Suprapubic skin (tissue), 4 donors: ENCODE measurements at places on chromosomes 2 and 18.

GRCh38 chr2:229180658-229181057, 90.4 kb downstream of the PID1 start:
- H3K4me1 ChIP-seq = peaks cover 5% of the 10 kb centered on the region
- DNase-seq = no peak
- H3K36me3 ChIP-seq = no peaks in the 10 kb centered on the region
- H3K4me3 ChIP-seq = no peak overlapping the region

DNA sequence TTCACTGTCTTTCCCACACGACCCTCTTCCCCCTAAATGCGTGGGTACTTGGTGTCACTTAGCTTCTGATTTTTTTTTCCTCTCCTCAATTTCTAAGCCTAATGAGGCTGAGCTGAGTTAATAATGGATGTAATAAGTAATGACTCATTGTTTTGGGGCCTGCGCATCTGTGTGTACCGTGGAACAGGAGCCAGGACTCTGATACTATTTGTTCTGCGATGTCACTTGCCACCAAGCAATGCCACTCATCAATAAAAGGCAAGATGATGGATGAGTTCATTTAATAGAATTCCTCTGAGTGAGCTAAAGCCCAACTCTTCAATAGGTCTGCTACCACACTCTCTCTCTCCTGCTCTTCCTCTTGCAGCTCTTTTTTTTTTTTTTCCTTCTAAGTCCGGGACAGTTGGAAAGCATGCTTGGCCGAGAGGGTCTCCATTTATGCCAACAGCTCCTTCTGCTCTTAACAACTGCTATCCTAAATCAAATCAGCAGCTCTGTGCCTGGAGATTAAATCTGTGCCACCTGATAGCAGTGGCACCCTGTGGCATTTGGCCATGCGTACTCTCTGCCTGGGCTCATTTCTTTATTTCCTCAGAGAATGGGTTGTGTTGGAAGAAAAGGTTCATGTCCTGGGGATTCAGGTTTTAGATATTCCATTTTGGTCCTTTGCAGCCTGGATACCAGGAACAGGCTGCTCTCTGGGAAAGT, 1284.2 kb upstream of the PIK3C3 start:
- no peak for DNase-seq
- H3K27me3 ChIP-seq = no peaks in the 10 kb centered on the region
- no peaks in the 10 kb centered on the region for H3K36me3 ChIP-seq
- H3K27ac ChIP-seq = no peak overlapping the region

DNA sequence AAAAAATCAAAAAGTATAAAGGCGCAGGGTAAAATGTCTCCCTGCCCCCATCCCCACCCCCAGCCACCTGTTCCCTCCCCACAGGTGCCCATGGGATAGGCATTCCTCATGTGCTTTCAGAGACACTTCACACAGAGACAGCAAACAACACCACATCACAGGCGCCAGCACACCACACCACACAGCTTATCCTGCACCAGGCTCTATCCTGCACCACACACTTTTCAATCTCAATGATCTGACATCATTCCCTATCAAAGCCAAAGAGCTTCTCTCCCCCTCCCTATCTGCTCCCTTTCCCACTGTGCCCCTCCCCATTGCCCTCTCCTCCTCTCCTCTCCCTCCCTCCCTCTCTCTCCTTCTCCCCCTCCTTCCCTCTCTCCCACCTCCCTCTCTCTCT, 15.5 kb downstream of the FAM178B start:
- H3K36me3 ChIP-seq = no peaks in the 10 kb centered on the region
- no peak overlapping the region for H3K27ac ChIP-seq
- no peak for DNase-seq
- H3K4me1 ChIP-seq = peaks cover 12% of the 10 kb centered on the region
- H3K27me3 ChIP-seq = peaks cover 4% of the 10 kb centered on the region

DNA sequence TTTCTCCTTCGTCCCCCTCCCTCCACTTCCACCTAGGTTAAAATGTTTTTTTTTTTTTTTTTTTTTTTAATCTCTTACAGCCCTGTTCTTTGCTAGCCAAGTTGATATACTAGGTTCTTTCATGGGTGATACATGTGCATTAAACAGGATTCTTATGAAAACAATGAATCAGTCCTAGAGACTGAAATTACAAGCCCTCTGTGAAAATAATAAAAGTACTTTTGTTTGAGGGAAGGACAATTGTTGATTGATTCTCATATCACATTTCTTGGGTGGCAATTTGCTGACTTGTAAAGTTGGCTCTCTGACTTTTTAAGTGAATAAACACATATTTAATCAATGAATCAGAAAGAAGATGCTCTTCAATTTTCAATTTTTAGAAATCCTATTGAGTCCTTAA, 639.9 kb downstream of the LRP1B start:
- H3K36me3 ChIP-seq = no peaks in the 10 kb centered on the region
- DNase-seq = no peak
- H3K4me1 ChIP-seq = no peaks in the 10 kb centered on the region
- H3K27ac ChIP-seq = no peak overlapping the region
- H3K4me3 ChIP-seq = no peak overlapping the region

DNA sequence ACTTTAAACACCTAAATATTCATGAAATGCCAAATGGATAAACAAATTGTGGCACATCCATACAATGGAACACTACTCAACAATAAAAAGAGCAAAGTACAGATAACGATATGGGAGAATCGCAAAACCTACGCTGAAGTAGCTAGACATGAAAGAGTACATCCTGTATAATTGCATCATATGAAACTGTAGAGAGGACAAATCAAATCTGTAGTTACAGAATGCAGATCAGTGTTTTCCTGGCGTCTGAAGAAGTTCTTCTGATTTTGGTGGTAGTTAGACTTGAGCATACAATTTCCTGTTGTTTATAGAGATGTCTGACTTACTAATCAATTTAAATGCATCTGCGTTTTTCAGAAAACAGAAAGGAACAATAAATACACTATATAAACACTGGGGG, 394.4 kb downstream of the SOCS6 start:
- DNase-seq = no peak
- no peak overlapping the region for H3K27ac ChIP-seq
- no peaks in the 10 kb centered on the region for H3K36me3 ChIP-seq
- H3K4me3 ChIP-seq = no peak overlapping the region

DNA sequence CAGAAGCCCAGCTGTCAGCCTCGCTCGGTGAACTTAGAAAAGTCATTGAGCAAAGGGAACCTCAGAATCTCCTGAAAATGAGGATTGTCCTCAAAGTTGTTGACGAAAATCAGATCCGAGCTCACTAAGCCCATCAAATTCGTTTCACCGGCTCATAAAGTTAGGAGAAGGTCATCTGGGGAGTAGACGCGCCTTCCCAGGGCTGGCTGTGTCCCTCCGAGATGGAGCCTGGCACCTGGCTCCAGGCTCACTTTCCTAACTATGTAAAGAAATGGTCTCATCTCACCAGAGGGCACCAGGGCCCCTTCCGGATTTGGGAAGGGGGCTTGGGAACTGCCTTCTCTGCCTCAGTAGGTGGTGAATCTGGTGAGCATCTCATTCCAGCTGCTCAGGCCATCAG, 145.5 kb downstream of the PXDN start:
- no peak overlapping the region for H3K4me3 ChIP-seq
- DNase-seq = peak; percentile 5
- H3K36me3 ChIP-seq = no peaks in the 10 kb centered on the region
- no peak overlapping the region for H3K27ac ChIP-seq

- H3K27me3 ChIP-seq = peaks cover 3% of the 10 kb centered on the region
- H3K27ac ChIP-seq = no peak overlapping the region
- H3K36me3 ChIP-seq = no peaks in the 10 kb centered on the region
- peaks cover 10% of the 10 kb centered on the region for H3K4me1 ChIP-seq
- no peak for DNase-seq
- H3K4me3 ChIP-seq = no peak overlapping the region
Measured at GRCh38 chr18:58491773-58492752, 136.8 kb downstream of the ALPK2 start.

DNA sequence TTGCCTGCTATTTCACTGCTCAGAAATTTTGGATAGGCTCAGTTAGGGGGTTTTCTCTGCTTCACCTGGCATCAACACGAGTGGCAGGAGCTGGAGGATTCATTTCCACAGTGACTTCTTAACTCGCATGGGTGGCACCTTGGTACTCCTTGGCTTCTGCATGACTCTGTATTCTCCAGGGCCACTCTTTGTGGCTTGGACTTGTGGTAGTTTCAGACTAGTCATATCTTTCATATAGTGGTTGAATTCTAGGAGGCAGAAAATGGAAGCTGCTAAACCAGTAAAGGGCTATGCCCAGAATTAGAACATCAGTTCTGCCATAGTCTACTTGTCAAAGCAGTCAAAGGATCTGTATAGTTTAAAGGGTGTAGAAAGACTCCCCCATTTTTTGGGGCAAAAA, 6.8 kb downstream of the MAIP1 start:
- H3K27me3 ChIP-seq = no peaks in the 10 kb centered on the region
- peaks cover 9% of the 10 kb centered on the region for H3K4me1 ChIP-seq
- H3K27ac ChIP-seq = no peak overlapping the region
- DNase-seq = no peak

DNA sequence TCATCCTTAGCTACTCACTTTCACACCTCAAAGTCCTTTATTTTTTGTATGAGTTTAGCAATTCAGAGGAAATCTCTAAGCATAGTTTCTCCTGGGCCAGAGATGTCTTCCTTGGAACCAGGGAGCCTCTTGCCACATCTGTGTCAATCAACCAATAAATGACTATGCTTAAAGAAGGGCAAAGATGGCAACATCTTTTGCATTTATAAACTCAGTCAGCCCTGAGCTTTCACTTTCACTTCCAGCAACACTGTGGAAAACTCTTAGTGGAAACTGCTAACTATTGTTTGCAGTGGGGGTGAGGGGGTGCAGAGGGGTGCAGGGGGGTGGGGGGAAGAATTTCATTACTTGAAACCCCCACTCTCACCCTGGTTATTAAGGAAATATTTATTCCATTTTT, 3.4 kb downstream of the ACVR1C start:
- no peaks in the 10 kb centered on the region for H3K36me3 ChIP-seq
- H3K4me3 ChIP-seq = no peak overlapping the region
- H3K27ac ChIP-seq = no peak overlapping the region
- H3K4me1 ChIP-seq = peaks cover 14% of the 10 kb centered on the region
- no peaks in the 10 kb centered on the region for H3K27me3 ChIP-seq

DNA sequence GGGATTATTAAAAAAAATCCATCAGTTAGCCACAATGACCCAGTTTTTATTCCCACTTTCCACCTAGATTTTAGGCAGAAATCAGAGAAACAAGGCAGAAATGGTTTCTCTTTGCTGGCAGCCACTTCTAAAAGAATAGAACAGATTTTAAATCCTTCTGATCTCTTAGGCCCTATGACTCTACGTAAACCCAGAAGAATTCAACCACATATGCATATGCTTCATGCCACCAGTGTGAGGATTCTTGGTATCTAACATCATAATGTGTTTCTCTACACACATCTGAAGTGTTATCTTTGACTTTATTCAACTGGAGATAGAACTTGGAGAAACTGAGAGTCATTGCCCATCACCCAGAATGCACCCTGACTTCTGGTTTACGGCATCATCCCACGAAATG, 128.7 kb upstream of the TANK start:
- H3K4me1 ChIP-seq = peaks cover 12% of the 10 kb centered on the region
- H3K27ac ChIP-seq = no peak overlapping the region
- H3K4me3 ChIP-seq = no peak overlapping the region
- DNase-seq = no peak

DNA sequence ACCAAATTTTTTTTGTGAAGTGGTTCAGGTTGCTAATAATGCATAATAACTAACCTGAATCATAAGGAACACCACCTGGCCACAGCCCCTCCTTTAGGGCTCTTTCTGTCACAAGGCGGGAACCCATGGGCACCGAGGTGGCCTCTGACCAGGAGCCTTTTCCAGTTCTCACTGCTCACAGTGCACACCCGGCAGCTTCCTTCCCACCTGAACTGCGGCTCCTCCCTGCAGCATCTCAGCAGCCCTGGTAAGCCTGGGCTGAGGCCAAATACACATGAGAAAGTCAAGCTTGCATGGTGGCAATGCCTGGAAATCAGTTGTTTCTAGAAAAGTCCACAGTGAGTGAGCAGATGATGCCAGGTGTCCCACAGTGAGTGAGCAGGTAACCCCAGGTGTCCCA, 77.6 kb upstream of the SNTG2 start:
- peaks cover 26% of the 10 kb centered on the region for H3K27me3 ChIP-seq
- H3K36me3 ChIP-seq = no peaks in the 10 kb centered on the region
- H3K4me3 ChIP-seq = no peak overlapping the region
- no peak overlapping the region for H3K27ac ChIP-seq
- peak; percentile 53 for DNase-seq
- H3K4me1 ChIP-seq = no peaks in the 10 kb centered on the region

DNA sequence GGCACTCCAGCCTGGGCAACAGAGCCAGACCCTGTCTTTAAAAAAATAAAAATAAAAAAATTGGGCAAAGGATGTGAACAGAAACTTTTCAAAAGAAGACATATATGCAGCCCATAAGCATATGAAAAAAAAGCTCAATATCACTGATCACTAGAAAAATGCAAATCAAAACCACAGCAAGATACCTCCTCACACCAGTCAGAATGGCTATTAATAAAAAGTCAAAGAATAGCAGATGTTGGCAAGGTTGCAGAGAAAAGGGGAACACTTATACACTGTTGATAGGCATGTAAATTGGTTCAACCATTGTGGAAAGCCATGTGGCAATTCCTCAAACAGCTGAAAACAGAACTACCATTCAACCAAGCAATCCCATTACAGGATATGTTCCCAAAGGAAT, 204.1 kb upstream of the SRD5A2 start:
- no peak overlapping the region for H3K27ac ChIP-seq
- H3K4me1 ChIP-seq = no peaks in the 10 kb centered on the region
- DNase-seq = no peak
- no peak overlapping the region for H3K4me3 ChIP-seq

DNA sequence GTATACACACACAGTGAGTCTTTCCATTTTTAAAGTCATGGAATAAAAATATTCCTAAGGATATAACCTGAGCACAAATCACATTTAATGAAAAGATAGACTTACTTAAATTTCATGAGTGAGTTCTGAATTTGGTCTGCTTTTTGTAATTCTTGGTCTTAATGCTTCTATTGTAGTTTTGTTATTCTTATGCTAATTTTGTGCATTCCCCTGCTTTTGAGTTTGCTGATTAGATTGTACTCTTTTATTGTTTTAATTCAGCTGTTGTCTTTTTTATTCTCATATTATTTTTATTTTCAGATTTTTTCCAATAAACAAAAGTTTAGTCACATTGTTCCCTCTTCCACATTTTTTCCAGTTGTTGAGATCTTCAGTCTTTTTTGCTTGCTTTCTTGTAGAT, 202.4 kb downstream of the ZNF407 start:
- no peak overlapping the region for H3K27ac ChIP-seq
- no peak for DNase-seq
- H3K36me3 ChIP-seq = no peaks in the 10 kb centered on the region
- no peaks in the 10 kb centered on the region for H3K27me3 ChIP-seq
- H3K4me1 ChIP-seq = peaks cover 13% of the 10 kb centered on the region

DNA sequence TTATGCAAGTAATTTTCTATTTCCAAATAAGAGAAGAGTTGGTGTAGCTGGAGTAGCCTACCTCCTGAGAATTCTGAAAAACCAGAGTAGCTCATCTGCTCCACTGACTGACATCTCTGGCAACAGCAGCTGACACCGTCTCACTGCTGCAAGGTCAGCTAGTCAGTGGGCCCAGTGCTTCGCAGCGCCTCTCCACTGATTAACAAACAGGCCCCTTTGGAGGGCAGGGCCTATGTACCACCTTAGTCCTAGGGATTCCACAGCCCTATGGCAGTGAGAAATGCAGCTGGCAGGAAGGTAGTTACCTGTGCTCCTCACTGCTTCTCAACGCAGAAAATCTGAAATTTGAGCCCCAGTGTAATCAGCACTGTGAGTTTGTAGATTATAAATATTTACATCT, 97.5 kb downstream of the DLGAP1 start:
- no peaks in the 10 kb centered on the region for H3K4me1 ChIP-seq
- H3K36me3 ChIP-seq = no peaks in the 10 kb centered on the region
- no peaks in the 10 kb centered on the region for H3K27me3 ChIP-seq
- H3K27ac ChIP-seq = no peak overlapping the region
